ENCODE measurements at places on chromosomes 6 and 20.

GRCh38 chr20:52404671-52405070 is 213.1 kb upstream of the ZFP64 start:
- no peak for DNase-seq

GRCh38 chr6:38348371-38348770 is 291.4 kb downstream of the BTBD9 start:
- DNase-seq: no peak

GRCh38 chr6:45169815-45170214 is 158.3 kb upstream of the RUNX2 start:
- no peak for DNase-seq

DNA sequence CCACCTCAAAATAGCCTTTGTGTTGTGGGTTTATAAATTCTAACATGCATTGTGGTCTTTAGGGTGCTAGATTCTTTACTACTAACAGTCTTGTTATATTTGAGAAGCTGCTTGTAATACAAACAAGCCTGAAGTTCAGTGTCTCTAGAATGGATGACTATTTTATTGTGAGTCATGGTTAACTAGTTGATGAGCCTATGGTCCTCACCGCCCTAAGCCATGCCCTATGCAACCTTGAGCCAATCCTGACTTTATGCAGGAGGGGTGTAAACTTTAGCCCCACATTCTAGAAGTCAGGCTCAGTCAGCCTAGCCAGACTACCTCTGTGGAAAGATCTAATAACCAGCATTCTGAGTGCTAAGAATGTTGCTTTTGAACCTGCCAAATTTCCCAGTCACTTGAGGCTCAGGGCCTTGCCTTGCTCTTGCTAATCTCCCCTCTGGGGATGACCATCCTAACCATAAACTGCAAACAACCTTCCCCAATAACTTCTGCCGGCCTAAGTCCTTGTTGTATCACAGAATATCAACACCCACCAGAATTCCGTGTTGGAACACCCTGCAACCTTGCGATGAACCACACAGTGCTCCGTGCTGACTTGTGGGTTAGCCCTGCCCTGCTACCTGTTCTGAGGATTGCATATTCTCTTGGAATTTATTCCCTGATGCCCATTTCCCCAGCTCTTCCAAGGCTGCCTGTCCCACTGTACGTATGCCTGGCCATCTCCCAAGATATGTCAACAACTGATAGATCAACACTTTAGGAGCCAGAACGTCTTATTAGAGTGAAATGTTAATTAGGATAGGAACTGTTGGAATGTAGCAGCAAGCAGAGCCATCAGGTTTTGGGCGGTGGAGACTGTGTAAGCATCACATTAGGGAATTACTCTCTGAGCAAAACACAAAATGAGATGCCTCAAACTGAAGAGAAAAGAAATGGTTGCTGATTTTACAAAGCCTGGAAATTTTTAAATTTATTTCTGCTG is 71.7 kb upstream of the CEP85L start:
- no peak for DNase-seq

DNA sequence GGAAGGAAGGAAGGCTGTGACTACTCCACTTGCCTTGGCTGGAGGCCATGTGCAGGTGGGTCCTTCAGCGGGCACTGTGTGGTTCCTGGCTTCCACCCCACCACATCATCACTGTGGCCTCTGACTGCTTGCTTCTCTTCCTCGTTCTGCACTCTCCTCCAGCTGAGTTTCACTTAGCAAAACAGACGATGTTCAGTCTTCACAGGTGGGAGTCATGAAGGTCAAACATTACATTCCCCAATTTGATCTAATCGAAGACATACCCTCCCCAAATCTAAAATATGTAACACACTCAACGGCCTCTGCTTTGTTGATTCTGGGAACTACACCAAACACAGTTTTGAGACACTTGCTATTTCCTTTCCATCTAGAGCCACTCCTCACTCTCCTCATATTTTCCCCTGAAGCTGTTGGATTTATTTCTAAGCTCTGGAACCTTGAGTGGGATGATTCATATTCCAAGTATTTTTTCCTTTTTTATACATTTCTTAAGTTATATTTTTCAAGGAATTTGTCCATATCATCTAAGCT is 132.5 kb upstream of the FOXA2 start:
- no peak for DNase-seq

- no peak for DNase-seq
These were observed 9.5 kb upstream of the CDKN1A start for GRCh38 chr6:36669002-36669401.

DNA sequence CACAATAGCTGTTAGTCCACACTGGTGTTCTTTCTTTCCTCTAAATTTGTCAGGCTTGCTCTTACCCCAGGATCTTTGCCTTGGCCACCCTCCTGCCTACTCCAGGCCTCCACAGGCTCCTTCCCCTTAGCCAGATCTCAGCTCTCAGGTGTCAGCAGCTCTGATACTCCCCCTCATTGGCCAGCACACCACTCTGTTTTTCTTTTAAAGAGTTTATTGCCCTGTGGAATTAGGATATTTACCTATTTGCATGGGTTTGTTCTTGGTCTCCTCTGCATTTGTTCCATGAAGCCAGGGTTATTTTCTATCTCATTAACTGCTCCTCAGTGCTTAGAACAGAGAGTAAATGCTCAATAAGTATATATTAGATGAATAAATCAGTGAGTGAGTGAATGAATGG is 36.8 kb downstream of the GCNT2 start:
- no peak for DNase-seq

- DNase-seq: no peak
These were observed 30.6 kb upstream of the LY86 start for GRCh38 chr6:6557886-6558285.

DNA sequence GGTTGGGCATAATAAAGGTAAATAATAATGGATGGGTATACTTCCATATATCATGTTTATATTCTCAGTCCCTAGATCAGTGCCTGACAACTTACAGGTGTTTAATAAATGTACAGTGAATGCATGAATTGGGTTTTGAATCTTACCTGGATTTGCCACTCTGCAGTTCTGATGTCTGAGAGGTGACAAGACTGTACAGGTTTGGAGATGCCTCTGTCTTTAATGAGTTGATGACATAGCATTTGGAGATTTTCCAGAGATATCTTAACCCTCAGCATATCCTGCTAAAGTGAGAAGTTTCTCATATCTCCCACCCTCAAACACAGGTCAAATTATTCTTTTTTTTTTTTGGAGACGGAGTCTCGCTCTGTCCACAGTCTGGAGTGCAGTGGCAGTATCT is 2.2 kb downstream of the ANKS1A start:
- no peak for DNase-seq

GRCh38 chr20:531608-532007 is 12.0 kb downstream of the CSNK2A1 start:
- DNase-seq: no peak

DNA sequence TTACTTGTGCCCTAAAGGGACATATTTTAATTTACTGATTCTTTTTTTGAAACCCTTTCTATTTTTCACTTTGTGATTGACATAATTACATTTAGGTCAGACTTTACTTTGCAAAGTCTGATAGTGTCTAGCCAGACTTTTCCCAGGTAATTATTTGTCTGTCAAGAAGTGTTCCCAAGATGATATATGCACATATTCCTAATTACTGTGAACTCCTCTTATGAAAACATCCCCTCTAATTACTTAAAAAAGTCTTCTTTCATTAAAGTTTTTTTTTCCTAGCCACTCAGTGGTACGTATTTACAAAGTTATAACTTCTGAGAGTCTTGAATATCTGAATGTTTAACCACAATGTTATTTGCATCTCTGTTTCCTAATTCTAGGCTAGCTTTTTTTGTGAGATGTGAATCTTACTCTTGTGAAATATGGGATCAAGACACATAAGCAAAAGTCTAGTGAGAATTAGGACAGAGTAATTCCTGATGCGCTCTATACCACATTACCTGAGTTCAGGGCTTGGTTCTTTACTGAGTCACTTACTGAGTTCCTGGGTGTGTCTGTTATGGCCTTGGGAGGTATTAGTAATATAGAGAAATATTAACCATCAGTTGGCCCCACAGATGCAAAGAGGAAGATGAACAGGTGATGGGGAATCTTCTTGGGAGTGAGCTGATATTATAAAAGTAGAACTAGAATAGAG is 27.9 kb downstream of the FAM83B start:
- no peak for DNase-seq

DNA sequence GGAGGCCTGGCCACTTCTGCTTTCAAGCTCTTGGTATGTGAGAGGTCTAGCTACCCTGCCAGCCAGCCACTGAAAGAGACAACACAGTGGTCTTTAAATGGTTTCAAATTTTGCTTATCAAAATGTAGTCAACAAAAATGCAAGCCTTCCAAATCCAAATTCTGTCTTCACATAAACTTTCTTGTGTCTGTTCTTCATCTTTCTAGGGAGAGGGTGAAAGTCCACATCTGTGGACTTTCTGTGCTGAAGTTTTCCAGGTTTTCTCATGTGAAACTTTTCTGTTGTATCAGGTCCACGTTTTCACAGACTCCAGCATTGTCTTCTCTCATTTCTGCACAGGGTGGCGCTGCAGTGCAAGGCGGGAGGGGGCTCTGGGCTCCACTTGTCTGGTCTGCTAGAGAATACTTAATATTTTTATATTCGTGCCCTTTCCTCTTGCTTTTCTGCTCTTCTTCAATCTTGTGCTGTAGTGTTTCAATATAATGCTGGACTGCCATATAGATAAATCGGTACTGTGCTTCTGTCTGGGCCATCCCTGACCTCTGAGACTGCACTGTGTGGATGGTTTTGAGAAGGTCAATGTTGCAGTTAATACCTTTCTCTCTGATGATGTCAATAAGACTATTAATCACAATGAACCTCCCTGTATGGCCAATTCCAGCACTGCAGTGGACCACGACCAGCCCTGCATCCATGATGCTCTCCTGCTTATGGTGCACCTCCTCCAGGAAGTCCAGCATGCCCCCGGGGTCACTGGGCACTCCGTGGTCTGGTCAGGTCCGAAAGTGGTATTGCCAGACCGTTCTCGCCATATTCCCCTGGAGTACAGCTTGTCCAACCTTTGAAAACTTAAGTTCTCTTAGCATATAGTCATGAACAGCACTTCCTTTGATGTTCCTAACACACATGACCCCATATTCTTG is 161.6 kb upstream of the TNFAIP3 start:
- no peak for DNase-seq

- no peak for DNase-seq
These were observed 636 bp downstream of the RCAN2 start for GRCh38 chr6:46490425-46491200.
